ENCODE measurements at places on chromosomes 2 and 18.

DNA sequence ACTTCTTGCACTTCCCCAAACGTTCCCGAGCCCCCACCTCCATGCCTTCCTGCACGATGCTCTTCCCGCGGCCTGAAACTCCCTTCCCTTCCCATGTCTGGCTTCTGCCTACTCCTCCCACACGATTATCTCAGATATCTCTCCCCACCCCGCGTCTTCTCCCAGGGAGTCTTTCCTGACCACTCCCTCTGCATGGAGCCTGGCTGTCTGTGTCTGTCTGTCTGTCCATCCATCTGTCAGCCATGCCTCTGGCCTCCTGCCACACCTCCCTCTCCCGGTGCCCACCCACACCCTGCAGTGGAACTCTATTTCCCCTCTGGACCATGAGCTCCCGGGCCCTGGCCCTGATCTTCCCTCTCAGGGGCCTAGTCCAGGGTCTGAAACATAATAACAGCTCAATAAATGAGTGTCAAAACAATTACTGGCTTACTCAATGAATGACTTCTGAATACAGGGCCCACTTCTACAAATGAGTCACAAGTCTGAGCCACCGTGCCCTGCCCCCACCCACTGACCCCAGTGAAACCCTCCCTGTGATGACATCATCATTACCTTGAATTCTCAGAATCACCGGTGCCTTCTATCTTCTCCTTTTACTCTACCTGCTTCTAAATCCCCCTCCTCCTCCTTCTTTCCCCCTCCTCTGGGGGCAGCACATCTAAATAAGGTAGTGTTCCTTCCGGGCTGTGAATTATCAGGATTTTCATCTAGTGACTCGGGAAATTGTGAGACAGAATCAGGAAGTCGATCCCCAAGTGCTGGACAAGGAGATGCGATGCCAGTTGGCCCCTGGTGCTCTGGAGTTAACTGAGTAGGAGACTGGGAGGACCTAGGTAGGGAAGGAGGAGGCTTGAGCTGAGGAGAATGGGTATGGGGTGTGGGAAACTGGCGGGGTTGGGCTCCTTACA is 46.1 kb upstream of the PLB1 start:
- no peak for ATAC-seq

DNA sequence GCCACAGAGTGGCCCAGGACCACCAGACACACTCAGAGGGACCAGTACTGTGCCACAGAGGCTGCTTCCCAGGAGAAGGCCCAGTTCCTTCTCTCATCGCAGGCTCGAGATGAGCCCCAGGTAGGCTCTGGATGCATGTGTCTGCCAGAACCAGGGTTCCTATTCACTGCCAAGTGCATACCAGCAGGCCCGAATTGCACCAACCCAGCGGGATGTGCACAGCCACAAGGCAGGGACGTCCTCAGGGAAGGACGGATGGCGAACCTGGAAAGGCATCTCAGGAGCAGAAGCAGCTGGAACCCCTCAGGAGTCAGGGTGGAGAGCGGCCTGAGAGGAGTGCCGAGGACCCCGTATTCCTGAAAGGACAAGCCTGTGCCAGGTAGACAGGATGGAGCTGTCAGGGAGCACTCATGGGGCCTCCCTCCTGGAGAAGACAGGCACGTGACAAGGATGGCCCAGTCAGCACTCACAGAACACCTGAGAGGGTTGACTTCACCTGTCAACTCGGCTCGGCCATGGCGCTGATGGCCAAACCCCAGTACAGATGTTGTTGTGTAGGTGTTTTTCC is 73.7 kb downstream of the PTGR3 start:
- ATAC-seq = no peak

DNA sequence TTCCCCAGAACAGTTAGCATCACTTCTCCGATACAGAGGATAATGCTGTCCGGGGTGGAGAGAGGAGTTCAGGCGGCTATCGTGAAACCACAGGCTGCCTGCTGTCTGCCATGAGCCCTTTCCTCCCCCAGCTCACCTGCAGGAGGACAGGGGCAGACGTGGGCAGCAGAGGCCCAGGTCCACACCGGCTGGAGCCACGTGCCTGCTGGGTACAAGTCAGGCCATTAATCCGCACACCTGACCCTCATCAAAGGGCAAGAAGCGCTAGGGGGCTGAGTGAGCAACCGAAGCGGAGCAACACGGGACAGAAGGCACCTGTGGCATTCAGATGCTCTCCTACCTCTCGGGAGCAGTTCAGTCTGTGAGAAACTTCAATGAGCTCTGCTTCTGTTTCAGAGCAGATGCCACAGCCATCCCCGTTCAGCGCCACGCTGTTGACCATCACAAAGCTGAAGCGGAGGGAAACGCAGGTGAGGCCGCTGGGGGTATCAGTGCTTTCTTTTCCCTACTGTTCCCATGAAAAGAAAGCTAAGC is 21.5 kb downstream of the MPPE1 start:
- no peak for ATAC-seq

- ATAC-seq = no peak
Measured at GRCh38 chr18:13592246-13592645, 134.1 kb downstream of the FAM210A start.

- ATAC-seq = no peak
Measured at GRCh38 chr2:233705911-233706506, 6.7 kb upstream of the UGT1A5 start.

DNA sequence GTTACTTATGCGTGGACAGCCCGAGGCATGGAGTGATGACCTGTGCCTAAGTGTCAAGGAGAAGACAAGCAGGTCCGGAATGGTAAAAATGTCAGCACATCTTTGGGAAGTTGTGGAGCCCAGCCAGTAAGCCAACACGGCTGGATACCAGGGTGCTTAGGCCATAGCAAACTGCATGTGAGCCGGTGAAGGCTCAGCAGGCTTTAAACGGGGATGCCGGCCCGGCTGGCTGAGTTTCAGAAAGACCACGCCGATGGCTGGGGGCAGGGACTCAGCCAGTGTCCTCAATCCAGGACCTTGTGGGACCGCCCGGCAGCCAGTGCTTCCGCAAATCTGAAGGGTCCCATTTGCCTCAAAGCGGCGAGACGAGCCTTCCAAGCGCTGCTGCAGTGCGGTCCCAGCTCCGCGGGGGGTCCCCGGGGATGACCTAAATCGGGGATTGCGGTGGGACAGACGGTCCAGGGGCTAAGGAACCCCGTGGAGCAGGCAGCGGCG is 946 bp upstream of the AGAP1 start:
- ATAC-seq = no peak

- ATAC-seq = no peak
Measured at GRCh38 chr2:190794377-190794776, 86.2 kb upstream of the GLS start.

- ATAC-seq = no peak
Measured at GRCh38 chr2:70888366-70888922, 47.3 kb upstream of the ATP6V1B1 start.

DNA sequence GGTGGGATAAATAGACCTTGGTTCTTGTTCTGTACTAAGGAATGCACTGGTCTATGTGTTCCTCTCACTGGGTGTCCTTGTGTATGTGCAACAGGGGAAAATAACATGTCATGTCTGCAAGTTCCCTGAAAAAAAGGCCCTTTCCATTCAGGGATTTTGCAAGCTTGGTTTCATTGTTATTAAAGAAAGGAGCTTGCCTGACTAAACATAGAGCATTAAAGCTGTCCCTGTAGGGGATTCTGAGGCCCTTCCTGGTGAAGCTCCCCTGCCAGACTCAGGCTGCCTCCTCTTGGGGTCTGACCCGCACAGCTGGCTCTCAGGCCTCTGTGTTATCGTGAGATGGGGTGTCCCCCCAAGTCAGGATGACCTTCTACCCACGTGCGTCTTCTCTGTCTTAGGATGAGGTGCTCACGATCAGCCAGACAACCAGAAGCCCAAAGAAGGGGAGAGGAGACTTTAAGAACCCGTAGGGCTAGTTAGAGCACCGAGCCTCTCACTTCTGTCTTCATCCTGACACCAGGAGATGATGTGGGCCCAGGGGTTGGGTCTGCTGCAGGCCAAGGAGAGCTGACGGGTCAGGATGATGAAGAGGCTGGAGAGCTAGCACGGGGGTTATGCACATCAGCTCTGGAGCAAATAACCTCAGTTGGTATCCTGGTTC is 21.2 kb downstream of the CAPG start:
- ATAC-seq = no peak

GRCh38 chr2:50143822-50144575 is 887.9 kb downstream of the NRXN1 start:
- ATAC-seq = peak; percentile 98

DNA sequence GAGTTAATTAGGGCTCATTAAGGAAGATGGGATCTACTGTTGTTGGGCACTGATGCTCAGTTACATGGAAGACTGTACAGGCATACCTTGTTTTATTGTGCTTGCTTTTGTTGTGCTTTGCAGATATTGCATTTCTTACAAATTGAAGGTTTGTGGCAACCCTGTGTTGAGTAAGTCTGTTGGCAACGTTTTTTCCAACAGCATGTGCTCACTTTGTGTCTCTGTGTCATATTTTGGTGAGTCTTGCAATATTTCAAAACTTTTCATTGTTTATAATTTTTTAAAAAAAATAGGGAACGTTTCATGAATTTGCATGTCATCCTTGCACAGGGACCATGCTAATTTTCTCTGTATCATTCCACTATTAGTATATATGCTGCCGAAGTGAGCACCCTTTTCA is 15.6 kb downstream of the PHLPP1 start:
- ATAC-seq = no peak

DNA sequence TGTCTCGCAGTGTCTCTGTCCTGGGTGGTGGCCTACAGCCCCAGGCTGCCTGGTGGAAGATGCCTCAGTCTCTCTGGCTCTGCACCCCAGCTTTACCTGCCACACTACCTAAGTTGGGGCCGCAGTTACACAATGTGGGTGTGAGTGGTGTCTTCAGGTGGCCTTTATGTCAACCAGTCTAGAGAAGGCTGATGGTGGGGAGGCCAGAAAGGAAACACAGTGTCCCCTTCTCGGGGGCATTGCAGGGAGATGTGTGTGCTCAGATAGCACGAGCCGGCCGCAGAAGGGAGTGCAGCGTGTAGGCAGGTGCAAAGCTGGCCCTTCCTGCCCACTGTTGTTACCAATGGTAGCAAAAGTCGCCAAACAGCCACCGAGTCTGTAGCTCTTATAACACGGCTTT is 216.1 kb downstream of the SH3RF3 start:
- ATAC-seq = no peak

DNA sequence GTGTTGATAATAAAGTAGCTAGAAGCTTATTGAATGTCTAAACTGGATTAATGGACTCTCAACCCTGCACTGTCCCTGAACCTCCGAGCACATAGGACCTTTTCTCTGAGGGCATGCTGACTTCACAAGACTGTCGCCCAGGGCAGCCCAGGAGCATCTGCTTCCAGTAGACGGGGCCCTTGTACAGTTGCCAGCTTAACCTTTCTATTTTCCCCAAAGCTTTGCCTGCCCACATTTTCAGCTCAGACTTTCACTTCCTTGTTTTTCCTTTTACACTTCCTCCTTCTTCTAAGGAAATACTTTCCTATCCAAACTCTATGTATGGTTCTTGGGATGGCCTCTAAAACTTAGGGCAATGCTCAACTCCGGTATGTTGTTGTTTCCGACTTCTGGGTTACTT is 1.3 kb downstream of the VWA3B start:
- ATAC-seq = no peak

DNA sequence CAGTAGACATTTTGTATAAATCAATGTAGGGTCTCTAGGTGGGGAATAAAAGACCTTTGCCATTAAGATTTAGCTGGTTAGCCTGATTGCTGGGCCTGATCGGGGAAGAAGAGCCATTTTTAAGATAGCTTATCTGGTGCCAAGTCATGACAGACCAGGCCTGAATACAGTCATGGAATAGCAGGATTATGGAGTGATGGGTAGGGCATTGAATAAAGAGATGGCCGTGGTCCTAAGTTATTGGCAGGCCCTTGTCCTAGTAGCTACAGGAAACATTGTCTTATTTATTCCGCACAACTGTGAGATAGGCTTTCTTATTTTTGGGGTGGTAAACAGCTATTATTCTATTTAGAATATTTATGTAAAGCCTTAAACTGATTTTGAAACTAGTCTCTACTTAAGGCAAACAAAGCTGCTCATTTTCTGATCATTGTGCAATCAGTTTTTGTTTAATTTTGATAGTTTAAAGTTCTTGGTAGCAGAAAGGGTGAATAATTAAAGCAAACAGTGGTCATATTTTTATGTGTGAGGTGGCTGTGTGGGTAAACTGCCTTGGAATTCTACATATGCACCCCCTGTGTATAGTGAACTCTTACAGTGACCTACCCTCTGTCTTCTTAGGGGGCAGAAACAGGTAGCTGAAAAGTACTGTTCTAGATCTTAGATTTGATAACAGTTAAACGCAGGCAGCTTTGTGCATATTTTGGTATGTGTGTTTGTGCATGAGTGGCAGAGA is 22.6 kb downstream of the ZNF236 start:
- ATAC-seq = no peak

- ATAC-seq = no peak
Measured at GRCh38 chr2:84687498-84688149, 171.3 kb downstream of the DNAH6 start.

- no peak for ATAC-seq
Measured at GRCh38 chr2:8626572-8626971, 55.3 kb upstream of the ID2 start.

DNA sequence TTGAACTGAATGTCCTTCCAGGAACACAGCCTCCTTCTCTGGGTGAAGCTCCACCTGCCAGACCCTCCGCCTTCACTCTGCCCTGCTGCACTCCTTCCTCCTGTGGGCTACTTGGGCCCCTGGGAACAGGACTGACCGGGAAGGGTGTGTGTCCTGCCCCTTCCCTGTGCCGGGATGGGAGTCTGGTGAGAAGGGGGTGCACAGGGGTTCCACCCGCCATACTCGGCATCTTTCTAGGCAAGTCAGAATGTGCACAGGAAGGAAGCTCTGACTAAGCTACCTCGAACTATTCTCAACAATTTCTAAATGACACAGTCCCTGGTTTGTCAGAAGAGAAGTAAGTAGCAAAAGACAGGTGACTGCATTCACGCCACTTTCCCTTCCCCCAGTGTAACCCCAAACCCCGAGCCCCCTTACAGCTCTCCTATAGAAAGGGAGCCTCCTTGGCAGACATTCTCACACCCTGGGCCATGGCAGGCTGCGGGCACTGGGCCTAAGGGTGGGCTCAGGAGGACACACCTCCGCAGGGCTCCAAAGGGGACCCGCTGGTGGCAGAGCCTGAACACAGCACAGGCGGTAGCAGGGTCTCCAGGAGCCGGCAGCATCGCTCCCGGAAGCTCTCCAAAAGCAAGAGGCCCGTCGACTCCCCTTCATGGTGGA is 184.1 kb downstream of the HDAC4 start:
- no peak for ATAC-seq

All from SK-N-SH treated with all-trans-retinoic acid at 6 μM for 48 hours (cell line).